GM12865 (cell line): ENCODE measurements at places on chromosomes 3 and 15.

- no peak for DNase-seq
Measured at GRCh38 chr3:40996382-40996781, 202.9 kb upstream of the CTNNB1 start.

DNA sequence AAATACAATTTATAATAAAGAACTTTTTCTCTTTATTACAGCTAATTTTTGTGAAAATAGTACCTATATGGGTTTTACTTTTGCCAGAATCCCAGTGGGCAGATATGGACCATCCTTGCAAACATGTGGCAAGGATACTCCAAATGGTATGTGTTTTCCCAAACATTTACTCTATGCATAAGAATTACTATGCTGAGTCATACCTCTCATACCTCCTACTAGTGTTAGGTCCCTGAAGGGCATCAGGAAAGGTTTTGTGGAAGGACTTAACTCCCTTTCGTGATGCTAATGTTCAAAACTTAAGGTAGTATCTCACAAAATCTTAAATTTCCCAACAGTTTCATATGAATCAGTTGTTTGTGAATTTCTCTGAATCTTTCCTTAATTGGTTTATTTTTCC lies 21.3 kb downstream of the ADGRG7 start:
- no peak for DNase-seq

DNA sequence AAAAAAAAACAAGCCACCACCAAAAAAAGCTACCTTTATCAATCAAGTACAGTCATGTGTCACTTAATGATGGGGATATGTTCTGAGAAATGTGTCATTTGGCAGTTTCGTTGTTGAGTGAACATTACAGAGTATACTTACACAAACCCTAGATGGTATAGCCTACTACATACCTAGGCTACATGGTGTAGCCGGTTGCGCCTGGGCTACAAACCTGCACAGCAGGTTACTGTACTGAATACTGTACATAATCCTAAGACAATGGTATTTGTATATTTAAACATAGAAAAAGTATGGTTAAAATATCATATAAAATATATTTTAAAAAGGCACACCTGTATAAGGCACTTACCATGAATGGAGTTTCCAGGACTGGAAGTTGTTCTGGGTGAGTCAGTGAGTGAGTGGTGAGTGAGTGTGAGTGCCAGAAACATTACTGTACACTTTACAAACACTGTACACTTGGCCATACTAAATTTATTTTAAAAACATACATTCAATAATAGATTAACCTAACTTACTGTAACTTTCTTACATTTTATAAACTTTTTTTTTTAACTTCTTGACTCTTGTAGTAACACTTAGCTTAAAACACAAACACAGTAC lies 25.9 kb upstream of the JMJD7 start:
- no peak for DNase-seq

DNA sequence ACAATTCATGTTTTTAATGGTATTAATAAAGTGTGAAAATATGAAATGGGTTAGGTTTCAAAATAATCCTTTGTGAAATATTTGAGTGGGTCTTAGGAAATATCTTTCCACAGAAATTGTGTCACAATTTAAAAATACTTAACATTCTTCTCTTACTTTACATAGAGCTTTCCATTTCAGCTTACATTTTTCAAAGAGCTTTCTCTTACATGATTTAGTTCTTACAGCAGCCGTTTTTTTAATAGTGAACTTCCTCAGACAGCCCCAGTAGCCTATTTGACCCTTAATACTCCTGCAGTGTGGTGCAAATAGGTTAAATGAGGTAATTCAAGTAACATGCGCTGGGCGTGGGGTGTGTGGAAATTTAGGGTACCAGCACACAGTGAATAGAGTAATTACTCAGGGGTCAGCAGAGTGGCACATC lies 21.8 kb downstream of the P2RY12 start:
- no peak for DNase-seq

- peak; percentile 18 for DNase-seq
Measured at GRCh38 chr3:123576122-123576521, 8.7 kb downstream of the HACD2 start.
